ENCODE measurements at places on chromosomes 11 and 22. TPM values are rescaled to one million over a fixed set of nuclear protein-coding genes. Genes with fewer than 3 reads are reported as not detected.
A peak's percentile ranks its signal among the peaks of the same experiment; 100 is the strongest.

GRCh38 chr11:93193731-93194130, 4.1 kb downstream of the SLC36A4 start:
- DNase-seq = no peak

DNA sequence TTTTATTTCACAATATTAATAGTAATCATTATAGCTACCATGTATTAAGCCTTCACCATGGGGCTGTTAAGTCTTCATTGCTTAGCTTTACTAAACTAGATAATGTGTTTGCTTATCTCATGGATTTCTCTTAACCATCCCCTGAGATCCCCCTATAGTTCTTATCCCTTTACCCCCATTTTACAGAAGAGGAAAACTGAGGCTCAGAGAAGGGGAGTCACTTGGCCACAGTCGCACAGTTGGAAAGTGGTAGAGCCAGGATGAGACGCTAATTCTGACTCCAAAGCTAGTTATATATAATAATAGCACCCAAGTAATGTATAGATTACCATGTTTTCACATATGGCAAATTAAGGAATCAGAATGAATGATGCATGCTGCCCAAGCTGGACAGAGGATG, 9.7 kb upstream of the TFIP11 start:
- no peak for DNase-seq

Gene BAIAP2L2
- 0.15 TPM for total RNA-seq

- DNase-seq = peak; percentile 46
These were observed 515.1 kb downstream of the INSC start for GRCh38 chr11:15629690-15630321.

DNA sequence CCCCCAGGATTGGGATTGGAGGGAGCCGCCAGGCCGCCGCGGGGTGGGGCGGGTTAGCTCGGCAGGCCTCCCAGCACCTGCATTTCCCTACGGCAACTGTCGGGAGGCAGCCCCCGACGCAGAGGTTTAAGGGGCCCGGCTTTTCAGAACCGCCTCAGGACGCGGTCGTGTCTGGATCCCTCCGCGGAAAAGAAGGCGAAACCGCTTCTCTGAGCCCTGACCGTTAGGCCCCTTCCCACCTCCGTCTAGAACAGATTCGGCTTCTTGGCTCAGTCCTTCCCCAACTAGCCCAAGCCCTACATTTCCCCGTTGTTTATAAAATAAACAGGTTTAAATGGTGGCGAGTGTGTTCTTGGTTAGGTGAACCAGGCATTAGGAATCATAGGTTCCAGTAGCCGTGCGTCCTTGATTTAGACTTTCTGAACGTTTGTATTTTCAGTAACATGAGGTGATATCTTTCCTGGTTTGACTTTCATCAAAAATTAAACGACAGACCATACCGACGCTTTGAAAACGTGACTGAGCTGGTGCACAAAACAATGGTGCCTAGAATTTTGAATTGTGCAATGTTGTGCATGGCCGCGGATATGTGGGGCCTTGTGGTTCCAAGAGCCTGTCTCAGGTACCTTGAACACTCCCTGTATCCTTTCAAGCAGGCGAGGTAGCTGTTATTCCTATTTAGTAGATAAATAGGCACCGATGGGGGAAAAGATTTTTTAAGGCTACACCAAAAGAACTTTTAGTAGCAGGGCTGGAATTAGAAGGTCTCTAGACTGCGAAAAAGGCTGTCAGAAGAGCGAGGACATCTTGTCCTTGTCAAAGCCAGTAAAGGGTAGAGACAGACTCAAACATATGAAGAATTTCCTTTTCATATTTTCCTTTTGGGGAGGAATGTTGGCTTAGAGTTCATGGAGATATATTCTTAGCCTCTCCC, 1.2 kb upstream of the HSPA8 start:
- peak; percentile 47 for DNase-seq

DNA sequence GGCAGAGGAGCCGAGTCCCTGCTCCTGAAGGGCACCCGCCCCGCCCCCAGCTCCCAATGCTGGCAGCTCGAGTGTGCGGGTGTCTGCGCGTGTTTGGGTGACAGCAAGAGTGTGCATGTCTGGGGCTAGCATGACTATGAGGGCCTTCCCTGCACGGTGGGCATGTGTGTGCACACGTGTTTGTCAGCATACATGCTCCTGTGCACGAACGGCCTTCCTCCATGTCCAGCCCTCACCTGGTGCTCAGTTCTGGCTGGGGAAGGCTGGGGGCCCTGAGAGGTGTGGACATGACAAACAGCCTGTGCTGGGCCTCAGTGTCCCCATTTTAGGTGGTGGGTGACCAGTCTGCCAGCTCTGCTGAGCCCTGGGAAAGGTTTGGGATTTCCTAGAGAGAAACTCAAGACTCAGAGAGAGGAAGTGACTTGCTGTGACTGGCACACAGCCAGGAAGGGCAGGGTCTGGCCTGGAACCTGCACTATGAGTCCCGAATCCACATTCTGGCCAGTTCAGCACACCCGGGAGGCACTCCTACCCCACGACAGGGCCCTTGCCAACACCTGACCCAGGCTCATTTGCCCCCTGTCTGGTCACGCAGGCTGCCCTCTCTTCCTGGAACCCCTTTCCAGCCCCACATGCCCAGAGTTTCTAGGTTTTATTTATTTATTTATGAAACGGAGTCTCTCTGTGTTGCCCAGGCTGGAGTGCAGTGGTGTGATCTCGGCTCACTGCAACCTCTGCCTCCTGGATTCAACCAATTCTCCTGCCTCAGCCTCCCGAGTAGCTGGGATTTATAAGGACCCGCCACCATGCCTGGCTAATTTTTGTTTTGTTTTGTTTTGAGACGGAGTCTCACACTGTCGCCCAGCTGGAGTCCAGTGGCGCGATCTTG, 3.3 kb upstream of the SHISA8 start:
- peak; percentile 77 for DNase-seq

DNA sequence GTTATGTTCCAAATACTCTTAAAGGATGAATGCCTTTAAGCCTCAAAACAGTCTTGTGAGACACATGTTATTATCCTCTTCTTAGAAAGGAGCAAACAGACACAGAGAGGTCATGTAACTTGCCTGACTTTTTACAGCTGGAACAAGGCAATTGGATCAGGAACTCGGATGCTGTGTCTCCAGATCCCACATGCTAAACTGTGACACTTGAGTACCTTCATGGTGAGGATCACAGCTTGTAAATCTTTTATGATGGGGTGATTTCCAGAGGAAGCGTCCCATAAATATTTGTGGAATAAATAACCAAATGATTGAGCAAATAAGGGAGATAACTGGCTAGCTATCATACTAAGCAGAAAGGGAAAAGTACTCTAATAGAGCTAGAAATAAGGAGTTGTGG, 171.2 kb downstream of the C11orf91 start:
- no peak for DNase-seq

Measured in left ventricle myocardium superior (tissue), 1 donor.